ENCODE measurements at places on chromosomes 6 and 20.

- no peak for DNase-seq
Measured at GRCh38 chr20:49045440-49046086, 549 bp upstream of the CSE1L start.

GRCh38 chr6:158758941-158759479 lies 60.2 kb downstream of the EZR start:
- DNase-seq = no peak

- DNase-seq = no peak
Measured at GRCh38 chr6:144952456-144953240, 667.5 kb downstream of the UTRN start.

DNA sequence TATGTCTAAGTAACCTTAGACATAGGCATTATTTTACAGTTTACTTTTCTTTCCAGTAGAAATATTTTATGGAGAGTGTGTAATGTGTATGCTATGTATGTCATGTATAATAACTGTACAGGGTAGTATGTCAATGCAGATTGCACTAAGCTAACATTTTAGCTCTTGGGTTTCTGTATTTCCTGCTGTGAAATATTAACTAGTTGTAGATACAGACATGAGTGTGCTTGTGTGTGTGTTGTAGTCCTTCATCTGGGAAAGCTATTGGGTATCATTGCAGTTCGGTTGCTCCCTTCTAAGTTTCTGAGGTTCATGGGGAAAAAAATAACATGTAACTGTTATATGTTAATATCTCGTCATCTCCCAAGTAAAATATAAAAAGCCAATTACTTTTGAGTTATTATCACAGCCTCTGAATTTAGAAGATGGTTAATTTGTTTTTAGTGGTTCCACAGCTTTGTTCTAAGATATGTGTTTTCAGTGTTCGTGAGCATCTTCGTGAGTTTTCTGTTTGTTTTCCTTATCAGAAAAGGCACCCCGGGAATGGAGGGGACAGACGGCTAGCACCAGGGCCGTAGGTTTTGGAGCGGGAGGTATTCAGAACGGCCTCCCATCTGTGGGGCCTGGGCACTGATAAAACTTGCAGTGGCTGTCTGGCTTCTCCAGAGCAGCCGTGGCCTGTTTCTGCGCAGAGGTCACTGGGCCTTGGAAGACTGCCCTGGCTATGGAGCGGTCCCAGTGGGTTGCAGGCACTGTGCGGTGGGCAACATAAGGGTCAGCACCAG lies 215.0 kb downstream of the ARID1B start:
- no peak for DNase-seq

- no peak for DNase-seq
Measured at GRCh38 chr6:12048609-12049008, 36.5 kb downstream of the HIVEP1 start.

GRCh38 chr6:108806171-108806570 lies 42.1 kb upstream of the ARMC2 start:
- no peak for DNase-seq

GRCh38 chr6:47529734-47530133 lies 52.1 kb downstream of the CD2AP start:
- no peak for DNase-seq

DNA sequence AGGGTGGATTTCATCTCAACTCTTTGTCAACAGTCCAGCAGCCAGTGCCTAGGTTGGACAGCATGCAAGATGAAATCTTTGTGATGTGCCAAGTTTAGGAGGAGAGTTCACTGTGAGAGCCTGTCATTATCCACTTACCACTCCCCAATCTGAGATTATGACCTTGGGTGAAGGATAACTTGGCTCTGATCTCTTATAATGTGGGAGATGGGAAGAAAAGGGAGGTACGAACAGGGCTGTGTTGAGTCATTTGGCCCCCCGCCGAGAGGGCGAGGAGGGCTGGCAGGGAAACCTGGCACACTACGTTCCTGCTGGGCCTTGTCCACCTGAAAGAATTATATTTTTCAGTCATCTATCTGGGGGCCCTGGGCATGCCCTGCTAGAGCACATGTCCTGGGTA lies 35.8 kb downstream of the LAMA4 start:
- no peak for DNase-seq

DNA sequence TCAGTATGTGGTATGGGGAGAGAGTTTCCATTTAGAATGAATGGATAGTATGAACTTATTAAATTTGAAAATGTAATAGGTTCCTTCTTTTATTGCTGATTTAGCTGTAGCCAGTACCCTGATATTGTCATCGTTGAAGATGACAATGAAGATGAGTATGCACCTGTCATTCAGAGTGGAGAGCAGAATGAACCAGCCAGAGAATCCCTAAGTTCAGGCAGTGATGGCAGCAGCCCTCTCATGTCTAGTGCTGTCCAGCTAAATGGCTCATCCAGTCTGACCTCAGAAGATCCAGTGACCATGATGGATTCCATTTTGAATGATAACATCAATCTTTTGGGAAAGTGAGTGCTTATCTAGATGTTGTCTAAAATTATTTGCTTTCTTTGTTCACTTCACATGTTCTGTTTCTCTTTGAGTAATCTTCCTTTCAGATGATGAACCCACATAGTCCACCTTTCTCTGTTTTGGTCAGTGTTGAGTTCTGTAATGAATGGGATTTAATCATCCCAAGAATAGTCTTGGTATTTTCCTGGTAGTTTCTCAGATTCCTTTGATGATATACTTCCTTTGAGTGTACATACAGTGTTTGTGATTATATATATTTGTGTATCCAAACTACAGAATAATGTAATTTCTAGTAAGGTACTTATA lies 23.3 kb downstream of the HSF2 start:
- no peak for DNase-seq

- DNase-seq = no peak
Measured at GRCh38 chr20:1467355-1468116, 887 bp upstream of the NSFL1C start.

- no peak for DNase-seq
Measured at GRCh38 chr6:105278813-105279212, 99.0 kb upstream of the POPDC3 start.

GRCh38 chr6:120355822-120356221 lies 978.5 kb downstream of the TBC1D32 start:
- peak; percentile 35 for DNase-seq

- DNase-seq = no peak
Measured at GRCh38 chr20:63496596-63497120, 2.2 kb downstream of the EEF1A2 start.

DNA sequence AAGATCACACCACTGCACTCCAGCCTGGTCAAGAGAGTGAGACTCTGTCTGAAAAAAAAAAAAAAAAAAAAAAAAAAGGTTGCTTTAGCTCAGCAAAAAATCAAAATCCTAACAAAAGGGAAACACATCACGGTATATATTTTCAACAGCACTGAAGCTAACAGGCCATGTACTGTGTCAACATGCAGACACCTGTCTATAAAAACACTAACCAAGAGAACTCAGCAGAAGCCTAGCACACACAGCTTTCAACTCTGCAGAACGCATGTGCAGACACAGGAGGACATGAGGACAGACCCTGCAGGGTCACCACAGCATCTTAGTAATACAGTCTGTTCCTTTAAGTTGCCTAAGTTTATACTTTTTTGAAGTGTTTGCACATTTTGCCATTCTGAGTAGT lies 13.5 kb downstream of the NINL start:
- no peak for DNase-seq

GRCh38 chr6:4554645-4555044 lies 221.6 kb upstream of the CDYL start:
- DNase-seq = no peak

DNA sequence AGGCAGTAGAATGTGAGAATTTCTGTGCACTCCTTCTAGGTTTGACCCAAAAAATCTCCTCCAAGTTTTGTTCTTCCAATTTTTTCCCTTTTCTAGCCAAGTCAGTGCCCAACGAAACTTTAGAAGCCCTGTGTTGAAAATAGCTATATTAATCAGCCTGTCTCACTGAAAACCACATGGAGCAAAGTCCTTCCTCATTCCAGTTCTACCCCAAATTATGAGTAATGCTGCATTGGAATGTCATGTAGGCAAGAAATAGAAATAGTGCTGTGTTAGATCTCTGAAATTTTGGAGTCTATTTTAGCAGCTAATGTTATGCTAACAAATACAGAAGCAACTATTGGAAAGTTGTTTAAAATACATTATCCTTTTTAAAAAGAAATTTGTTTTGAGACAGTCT lies 725.5 kb downstream of the TBC1D32 start:
- DNase-seq = peak; percentile 18

- no peak for DNase-seq
Measured at GRCh38 chr6:35088281-35089215, 52.6 kb downstream of the TCP11 start.

- DNase-seq = no peak
Measured at GRCh38 chr6:119322034-119322433, 27.5 kb downstream of the MAN1A1 start.

GRCh38 chr6:113457751-113458150 lies 399.4 kb upstream of the MARCKS start:
- DNase-seq = no peak

DNA sequence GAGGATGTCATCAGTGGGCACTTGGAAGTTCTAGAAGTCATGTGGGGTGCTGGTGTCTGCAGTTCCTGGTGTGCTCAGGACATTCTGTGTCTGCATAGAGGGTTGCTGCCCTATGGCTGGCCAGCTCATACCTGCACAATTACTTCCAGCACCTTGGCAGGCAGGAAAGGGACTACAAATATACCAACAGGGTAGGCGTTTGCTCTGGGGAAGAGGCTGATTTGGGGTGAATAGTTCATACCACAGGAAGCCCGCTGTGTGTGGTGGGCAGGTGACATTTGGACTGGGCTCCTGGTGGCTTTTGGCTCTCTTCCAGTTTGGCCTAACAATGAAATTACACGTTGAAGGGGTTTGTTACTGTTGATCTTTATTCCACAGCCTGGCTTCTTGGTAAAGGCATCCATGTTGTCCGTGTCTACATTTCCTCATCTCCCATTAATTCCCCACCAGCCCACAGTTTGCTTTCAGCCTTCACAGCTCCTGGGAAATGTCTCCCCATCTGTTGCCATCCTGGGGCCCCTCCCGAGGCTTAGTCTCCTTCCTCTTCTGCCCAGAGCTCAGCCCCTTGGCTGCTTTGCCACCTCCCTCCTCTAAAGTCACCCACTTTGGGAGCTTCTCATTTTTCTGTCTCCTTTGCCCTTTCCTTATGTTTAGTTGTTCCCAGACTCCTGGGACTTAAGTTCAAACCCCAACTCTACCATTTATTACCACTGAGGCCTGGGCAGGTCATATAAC lies 88.1 kb downstream of the RSPH3 start:
- no peak for DNase-seq

- peak; percentile 10 for DNase-seq
Measured at GRCh38 chr20:36908603-36909002, 32.7 kb downstream of the TLDC2 start.

DNA sequence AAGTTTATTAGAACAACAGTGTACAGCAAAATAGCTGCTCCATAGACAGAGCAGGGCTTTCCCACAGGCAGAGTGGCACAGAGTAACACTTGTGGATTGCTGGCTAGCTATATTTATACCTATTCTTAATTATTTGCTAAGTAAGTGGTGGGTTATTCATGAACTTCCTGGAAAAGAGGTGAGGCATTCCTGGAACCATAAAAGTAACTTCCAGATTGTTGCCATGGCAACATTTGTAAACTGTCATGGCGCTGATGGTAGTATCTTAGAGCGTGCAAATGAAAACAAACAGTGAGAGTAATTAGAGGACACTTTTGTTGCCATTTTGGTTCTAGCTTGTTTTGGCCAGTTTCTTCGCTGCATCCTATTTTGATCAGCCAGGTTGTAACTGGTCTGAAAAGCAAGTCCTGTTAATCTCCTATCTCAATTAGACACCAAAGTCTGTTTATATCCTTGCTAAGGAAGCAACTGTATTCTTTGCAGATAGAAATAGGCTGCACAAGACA lies 23.9 kb downstream of the DEFB114 start:
- no peak for DNase-seq

GRCh38 chr20:30485331-30486102 lies 771.9 kb upstream of the DEFB115 start:
- DNase-seq = no peak

- no peak for DNase-seq
Measured at GRCh38 chr6:114404339-114404955, 61.6 kb upstream of the HS3ST5 start.

DNA sequence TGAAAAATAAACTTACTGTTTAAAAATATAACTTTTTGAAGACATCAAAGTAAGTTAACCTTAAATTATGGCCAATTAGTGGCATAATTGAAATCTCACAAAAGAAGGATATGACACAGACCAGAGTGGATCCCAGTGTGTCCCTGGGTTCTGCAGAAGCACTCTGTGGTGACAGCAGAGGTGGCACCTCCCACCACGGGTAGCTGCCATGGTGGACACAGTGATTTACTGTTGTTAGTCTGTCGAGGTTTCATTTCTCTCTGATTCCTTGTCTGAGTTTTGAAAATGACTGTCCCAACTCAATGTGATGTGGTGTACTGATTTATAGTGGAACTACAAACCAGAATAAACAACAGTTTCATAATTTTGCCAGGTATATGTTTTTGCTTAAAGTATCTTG lies 76.5 kb downstream of the TULP4 start:
- DNase-seq = no peak

- DNase-seq = no peak
Measured at GRCh38 chr20:56558968-56559367, 25.9 kb downstream of the FAM209B start.

DNA sequence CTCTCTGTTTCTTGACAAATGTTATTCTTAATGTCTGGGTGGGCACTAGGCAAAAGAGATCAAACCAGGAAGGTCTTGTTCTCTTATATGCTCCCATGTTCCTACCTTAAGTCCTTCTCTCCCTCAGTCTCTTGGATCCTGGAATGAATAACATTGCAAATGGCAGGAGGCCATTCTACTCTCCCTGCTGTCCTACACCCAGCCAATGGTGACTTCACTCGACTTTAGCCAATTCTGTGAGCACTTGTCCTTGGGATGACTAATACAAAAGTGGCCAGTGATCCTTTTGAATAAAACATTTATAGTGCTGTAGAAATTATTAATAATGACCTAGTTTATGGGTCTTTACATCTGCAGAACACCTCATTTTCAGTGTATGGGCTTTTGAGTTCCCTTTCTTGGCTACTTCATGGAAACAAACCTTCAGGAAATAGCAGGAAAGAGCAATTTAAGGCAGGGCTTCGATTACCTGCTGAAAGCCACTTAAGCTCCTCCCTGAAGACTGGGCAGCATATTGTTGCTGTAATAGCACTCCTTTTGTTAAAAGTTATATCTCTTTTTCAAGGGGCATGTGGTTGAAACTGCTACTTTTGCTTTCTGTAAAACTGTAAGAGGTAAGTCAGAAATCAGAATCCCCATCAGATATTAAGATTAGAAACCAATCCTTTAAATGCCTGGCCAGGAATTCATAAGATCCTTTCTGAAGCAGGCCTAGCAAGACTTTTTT lies 10.5 kb downstream of the OTOR start:
- no peak for DNase-seq

DNA sequence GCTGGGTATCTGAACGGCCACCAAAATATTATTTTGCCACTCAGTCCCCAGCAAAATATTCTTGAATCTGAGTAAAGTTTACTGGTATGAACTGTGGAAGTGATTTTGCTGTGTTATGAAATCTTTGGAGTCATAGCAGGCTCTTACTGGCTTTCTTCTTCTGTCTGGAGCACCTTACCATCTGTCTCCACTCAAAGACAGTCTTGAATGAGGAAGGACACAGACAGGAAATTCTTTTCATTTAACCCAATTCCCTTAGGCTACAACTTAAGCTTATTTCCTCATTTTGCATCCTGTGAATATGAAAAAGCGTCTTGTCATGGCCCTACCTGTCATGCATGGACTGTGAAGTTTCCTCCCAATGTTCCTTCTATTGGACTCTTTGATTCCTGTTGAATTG lies 24.7 kb downstream of the FNDC1 start:
- DNase-seq = peak; percentile 46

- DNase-seq = no peak
Measured at GRCh38 chr6:14781772-14782525, 463.9 kb upstream of the JARID2 start.

Measured in AG08395 (cell line).